ENCODE measurements at places on chromosomes 2 and 18.

- DNase-seq: no peak
Observed at GRCh38 chr2:46643951-46644350, 164.6 kb downstream of the TMEM247 start.

DNA sequence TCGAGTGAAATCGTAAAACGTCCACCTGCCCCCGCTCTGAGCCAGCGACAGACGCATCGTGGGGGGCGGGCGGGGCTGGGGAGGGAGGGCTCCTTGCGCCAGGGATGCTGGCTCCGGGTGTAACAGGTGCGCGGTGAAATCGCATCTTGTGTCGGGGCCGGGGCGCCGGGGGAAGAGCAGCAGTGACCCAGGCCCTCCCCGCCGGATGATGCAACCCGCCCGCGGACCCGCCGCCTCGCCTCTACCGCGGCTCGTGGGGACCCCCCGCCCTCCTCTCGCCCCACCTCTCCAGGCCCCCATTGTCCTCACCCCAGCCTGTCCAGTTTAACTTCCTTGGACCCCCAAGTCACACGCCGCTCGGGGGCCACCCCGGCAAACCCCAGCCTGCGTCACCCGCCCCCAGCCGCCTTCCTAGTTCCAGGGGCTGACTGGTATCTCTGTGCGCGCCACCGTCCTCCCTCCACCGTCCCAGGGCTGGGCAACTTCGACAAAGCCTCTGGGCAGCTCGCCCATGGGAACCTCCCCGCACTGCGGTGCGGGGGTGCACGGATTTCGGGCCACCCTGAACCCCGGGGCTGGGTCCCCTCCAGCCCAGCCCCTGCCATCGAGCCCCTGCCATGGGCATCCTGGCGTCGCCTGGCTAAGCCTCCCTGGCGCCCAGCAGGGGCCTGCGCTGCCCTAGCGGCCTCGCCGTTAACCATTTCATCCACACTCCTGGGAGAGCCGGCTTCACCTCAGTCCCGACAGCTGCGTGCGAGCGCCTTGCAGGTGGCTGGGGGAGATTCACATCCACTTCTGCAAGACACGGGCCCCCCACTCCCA, 799 bp upstream of the KIF1A start:
- DNase-seq: no peak

DNA sequence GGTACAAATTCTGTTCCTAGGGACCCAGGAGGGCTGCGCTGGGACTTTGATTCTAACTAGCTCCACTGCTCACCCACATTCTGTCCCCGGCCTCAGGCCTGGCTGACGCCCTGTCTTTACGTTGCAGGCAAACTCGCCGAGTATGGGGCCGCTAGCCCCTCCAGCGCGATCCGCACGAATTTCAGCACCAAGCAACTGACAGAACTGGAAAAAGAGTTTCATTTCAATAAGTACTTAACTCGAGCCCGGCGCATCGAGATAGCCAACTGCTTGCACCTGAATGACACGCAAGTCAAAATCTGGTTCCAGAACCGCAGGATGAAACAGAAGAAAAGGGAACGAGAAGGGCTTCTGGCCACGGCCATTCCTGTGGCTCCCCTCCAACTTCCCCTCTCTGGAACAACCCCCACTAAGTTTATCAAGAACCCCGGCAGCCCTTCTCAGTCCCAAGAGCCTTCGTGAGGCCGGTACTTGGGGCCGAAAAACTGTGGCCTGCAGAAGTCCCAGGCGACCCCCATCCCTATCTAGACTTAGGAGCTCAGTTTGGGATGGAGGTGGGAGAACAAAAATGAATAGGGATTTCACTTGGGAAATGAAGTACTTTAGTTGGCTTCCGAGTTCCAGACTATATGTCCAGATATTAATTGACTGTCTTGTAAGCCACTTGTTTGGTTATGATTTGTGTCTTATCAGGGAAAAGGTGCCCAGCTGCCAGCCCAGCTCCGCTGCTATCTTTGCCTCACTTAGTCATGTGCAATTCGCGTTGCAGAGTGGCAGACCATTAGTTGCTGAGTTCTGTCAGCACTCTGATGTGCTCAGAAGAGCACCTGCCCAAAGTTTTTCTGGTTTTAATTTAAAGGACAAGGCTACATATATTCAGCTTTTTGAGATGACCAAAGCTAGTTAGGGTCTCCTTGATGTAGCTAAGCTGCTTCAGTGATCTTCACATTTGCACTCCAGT, 1.5 kb downstream of the HOXD1 start:
- no peak for DNase-seq

DNA sequence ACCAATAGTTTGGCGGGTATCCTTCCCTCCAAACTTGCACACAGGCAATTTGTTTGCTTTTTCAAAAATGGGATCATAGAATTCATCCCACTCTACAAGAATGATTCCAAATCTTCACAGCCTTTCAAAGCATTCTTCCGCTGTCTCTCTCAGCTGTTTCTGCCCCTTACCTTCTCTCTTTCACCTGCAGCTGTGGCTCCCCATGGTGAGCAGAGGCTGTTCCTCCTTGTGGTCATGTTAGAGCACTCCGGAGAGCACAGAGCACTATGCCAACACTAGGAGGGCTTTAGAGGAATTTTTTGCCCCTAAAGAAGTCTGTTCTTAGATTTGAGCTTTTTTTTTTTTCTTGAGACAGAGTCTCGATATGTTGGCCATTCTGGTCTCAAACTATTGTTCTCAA, 30.4 kb downstream of the MTHFD2 start:
- no peak for DNase-seq

- DNase-seq: no peak
Observed at GRCh38 chr2:113915082-113915819, 25.4 kb downstream of the ACTR3 start.

DNA sequence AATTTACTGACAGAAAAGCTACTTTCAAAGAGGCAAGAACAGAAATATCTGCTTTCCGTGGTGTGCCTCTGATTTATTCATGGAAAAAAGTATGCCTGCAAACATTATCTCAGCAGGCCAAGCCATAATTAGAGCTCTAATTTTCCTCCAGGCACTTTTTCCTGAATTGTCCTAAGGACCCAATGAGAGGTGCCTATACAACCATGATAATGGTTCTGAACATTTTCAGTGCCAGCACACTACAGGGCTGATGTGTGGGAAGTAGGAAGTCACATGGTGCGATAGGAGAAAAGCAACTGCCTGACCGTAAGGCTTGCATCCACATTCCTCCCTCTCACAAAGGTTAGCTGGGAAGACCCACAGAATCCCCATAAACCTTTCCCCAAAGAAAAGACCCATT, 45.9 kb upstream of the EGR4 start:
- DNase-seq: no peak

DNA sequence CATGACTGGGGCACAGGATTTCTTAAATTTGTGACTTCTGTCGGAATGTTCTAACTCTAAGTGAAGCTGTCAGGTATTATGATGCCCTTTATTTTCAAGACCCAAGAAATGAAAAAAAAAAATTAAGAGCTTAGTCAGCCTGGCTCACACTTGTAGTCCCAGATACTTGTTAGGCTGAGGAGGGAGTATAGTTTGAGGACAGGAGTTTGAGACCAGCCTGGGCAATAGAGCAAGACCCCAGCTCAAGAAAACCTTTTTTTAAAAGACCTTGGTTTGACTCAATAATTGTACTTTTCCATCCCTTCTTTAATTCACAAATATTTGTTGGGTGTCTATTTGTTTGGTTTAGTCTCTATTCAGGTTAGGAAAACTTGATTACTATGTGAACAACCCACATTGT, 310.0 kb downstream of the STK39 start:
- DNase-seq: no peak

GRCh38 chr18:70920840-70921374, 632.1 kb downstream of the SOCS6 start:
- DNase-seq: no peak

- DNase-seq: no peak
Observed at GRCh38 chr2:230861552-230862255, 3.0 kb upstream of the ITM2C start.

DNA sequence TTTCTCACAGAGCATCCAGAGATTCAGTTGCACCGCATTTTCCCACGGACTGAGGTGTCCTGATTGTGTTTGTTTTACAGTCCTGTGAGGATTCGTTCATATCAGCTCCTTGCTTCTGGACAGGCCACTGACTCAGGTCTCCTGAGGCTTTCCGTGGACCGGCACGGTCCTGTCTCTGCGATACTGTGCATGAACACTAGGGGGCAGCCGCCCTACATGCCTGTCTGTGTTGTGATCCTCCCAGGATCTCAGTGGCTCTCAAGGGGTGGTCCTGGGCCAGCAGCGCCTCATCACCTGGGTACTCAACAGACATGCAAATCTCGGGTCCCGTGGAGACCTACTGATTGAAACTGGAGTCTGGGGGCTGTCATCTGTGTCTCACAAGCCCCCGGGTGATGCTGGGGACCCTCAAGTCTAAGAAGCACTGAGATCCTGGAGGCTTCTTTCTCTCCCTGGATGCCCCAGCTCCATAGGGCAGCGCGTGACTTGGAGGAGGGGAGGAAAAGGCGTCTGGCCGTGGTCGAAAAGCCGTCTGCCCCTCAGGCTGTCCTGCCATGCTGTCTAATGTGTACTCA, 28.9 kb downstream of the IL1R2 start:
- DNase-seq: peak; percentile 82

GRCh38 chr2:159078443-159078842, 110.0 kb downstream of the TANC1 start:
- no peak for DNase-seq

Data from fibroblast of skin of right quadriceps (primary cell).